ENCODE measurements at places on chromosomes 7 and 10.
A peak's percentile ranks its signal among the peaks of the same experiment; 100 is the strongest.

DNA sequence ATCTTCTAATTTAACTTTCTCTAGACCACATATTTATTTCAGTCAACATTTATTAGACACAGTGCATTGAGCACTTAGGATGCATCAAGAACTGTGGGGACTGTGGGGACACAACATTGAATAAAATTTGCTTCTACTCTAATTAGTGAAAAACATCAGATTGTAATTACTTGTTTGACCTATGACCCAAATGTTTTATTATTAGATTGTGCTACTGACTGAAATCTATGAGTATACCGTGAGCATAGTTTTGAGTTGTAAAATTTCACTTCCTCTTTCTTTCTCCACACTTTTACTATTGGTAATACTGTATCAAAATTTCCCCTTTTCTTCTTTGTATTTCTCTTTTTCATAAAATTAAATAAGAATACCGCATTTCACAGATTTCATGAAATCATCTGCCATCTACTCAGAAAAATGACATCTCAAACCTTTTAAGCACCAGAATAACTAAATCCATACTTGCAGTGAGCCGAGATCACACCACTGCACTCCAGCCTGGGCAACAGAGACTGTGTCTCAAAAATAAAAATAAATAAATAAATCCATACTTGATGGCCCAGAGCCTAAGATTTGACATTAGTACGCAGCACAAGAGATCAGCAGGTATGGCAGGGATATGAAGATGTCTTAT is 25.4 kb upstream of the INPP5F start:
- DNase-seq = no peak

- DNase-seq = no peak
Measured at GRCh38 chr10:33832124-33832787, 497.8 kb upstream of the NRP1 start.

DNA sequence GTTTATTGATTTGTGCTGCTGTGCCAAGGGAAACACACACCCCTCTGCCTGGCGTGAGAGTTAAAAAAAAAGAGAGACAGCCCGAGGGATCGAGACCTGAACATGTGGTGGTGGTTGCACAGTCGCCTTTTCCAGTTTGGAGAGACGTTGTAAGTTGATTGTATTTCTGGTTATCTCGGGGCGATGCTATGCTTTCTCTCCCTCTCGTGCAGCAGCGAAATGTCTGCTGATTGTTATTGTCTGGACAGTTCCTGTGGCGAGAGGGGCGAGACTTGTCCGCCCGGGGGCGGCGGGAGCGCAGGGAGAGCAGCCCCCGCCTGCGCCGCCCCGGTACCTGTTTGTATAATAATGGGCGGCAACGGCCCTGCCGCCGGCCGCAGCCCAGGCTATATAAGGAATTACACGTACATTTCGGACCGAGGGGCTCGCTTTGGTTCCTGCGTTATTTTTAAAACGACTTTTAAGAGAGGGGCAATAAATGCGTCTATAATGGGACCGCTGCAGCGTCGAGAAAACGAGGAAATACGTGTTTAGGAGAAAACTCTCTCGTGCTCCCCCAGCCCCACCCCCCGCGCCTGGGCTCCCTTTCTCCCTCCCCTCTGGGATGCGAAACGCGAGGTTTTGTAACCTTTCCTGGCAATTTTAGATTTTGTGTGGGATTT is 1.7 kb downstream of the ZEB1 start:
- peak; percentile 25 for DNase-seq

GRCh38 chr10:129962031-129962871 is 1.8 kb downstream of the EBF3 start:
- no peak for DNase-seq

- DNase-seq = no peak
Measured at GRCh38 chr7:6430271-6430940, 17.3 kb downstream of the DAGLB start.

DNA sequence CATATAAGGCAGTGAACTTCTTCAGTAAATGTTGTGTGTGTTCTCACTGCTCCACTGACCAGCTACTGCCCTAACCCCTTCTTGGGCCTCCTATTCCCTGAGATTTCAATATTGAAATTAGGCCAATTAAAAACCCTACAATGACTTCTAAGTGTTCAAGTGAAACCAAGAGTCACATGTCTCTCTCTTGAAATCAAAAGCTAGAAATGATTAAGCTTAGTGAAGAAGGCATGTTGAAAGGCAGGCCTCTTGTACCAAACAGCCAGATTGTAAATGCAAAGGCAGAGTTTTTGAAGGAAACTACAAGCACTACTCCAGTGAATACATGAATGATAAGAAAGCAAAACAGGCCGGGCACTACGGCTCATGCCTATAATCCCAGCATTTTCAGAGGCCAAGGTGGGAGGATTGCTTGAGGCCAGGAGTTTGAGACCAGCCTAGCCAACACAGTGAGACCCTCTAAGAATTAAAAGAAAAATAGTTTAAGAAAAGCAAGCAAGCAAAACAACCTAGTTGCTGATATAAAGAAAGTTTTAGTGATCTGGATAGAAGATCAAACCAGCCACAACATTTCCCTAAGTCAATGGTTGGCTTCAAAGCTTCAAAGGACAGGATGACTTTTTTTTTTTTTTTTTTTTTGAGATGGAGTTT is 22.3 kb downstream of the BRAF start:
- no peak for DNase-seq

DNA sequence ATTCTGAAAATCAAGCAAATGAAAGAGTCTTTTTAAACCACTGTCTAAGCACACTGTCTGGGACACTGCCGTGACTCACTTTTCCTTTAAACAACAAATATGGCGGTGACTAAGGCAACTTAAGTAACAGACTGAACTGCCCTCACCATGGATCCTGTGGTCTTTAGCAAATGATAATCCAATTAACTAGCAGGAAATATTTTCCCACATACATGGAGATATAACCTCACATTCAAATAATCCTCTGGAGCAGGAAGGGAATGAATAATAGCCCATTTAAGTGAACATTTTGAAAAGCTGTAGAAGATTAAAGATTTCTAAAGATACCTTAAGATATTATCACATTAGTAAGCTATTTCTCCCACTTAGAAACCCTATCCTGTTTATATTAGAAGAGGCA is 40.3 kb upstream of the LRRC17 start:
- no peak for DNase-seq

GRCh38 chr10:100827819-100828737 is 82.7 kb downstream of the PAX2 start:
- DNase-seq = no peak

DNA sequence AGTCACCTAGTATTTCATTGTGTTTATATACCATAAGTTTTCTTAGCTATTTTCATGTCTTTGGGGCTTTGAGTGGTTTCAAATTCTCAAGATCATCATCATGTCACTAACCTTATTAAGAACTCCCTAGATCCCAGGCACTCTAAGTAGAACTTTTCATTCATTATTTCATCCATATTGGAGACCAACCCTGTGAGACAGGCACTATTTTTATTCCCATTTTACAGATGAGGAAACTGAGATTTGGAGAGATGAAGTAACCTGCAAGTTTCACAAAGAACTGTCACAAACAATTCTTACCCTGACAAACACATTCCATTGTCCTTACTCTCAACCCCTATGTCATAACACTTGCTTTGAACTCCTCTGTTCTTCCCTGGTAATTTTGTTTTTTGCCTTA is 13.8 kb upstream of the SND1 start:
- DNase-seq = no peak

DNA sequence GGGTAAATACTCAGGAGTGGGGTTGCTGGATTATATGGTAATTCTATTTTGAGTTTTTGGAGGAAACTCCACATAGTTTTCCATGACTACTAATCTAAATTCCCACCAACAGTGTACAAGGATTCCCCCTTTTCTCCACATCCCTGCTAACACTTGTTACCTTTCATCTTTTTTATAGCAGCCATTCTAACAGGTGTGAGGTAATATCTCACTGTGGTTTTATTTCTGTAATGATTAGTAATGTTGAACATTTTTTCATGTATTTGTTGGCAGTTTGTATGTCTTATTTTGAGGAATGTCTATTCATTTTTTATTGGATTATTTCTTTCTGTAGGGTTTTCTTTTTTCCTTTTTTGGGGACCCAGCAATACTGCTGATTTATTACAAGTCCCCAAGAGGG is 14.9 kb downstream of the TAF3 start:
- DNase-seq = no peak

GRCh38 chr7:96316949-96317348 is 4.9 kb downstream of the SLC25A13 start:
- DNase-seq = no peak
